Tibial nerve (tissue), 4 donors: ENCODE measurements at places on chromosomes 7 and 10. TPM values are rescaled to one million over a fixed set of nuclear protein-coding genes. Genes with fewer than 3 reads are reported as not detected.

PON3 gene
- 3.1 TPM for total RNA-seq

LRRC18 gene
- total RNA-seq, result not detected

LDB3 gene
- total RNA-seq, result 7.6 TPM

HHEX gene
- total RNA-seq, result 8.4 TPM

TMEM184A gene
- not detected for total RNA-seq

IDI2 gene
- total RNA-seq, result not detected

SHOC2 gene
- 50.6 TPM for total RNA-seq

CADPS2 gene
- total RNA-seq, result 44.4 TPM

GRCh38 chr7:101990811-101991418 is 173.5 kb downstream of the CUX1 start:
- H3K4me3 ChIP-seq, result no peak overlapping the region
- no peak for DNase-seq
- H3K27ac ChIP-seq, result peak overlapping the region; percentile 8
- H3K4me1 ChIP-seq, result no peaks in the 10 kb centered on the region
- no peaks in the 10 kb centered on the region for H3K36me3 ChIP-seq

DNA sequence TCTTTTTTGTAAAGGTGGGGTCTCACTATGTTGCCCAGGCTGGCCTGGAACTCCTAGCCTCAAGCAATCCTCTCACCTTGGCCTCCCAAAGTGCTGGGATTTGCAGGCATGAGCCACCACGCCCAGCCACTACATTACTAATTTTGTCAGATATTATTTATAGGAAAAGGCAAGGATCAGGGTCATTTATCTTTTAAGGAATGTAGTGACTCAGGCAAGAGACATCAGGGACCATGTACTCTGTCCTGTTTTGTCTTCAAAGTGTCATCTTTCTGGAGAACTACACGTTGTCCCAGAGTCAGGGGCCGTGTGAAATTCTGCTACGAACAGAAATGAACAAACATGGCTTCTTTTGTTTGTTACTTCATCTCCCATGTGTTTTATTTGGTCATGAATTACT is 105.3 kb downstream of the NPTX2 start:
- H3K27me3 ChIP-seq, result no peaks in the 10 kb centered on the region
- no peaks in the 10 kb centered on the region for H3K4me1 ChIP-seq
- H3K4me3 ChIP-seq, result no peak overlapping the region
- DNase-seq, result no peak

DNA sequence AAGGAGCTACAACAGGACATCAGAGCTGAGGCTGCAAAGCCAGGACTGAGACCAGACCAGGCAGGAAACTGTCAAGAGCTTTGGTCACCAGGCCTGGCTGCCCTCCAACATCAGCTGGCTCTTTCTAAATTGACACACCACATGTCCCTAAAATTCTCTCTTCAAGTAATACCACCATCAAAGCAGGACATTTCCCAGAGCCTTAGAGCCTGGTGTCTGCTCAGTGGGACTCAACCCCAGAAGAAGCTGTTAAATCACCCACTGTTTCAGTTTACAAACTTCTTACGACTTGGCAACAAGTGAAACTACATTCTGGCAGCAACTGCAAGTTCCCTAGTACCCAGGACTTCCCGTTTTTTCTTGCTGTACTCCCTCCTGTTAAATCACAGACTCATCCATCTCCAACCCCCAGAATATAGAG is 3.8 kb upstream of the IL6 start:
- H3K4me3 ChIP-seq, result no peak overlapping the region
- H3K36me3 ChIP-seq, result no peaks in the 10 kb centered on the region
- DNase-seq, result no peak
- peak overlapping the region; percentile 68 for H3K27ac ChIP-seq
- peaks cover 30% of the 10 kb centered on the region for H3K4me1 ChIP-seq
- H3K27me3 ChIP-seq, result no peaks in the 10 kb centered on the region

DNA sequence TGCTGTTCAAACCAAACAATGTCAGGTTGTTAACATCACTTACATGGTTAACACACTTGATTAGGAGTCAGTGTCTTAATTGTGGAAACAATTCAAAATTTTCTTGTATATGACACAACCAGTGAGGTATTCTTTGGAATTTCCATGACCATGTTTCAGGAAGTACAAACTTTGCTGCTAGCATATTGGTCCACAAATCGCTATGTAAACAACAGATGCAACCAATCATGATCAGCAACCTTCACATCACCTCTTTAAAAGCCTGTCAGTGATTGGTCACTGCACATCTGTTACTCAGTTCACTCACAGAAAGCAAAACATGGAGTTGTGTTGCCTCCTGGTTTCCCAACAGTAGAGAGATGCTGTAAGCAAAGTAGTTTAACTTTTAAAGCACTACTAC is 108.9 kb upstream of the FAM3C start:
- no peak overlapping the region for H3K4me3 ChIP-seq
- no peaks in the 10 kb centered on the region for H3K27me3 ChIP-seq
- H3K27ac ChIP-seq, result peak overlapping the region; percentile 13
- no peaks in the 10 kb centered on the region for H3K36me3 ChIP-seq

DNA sequence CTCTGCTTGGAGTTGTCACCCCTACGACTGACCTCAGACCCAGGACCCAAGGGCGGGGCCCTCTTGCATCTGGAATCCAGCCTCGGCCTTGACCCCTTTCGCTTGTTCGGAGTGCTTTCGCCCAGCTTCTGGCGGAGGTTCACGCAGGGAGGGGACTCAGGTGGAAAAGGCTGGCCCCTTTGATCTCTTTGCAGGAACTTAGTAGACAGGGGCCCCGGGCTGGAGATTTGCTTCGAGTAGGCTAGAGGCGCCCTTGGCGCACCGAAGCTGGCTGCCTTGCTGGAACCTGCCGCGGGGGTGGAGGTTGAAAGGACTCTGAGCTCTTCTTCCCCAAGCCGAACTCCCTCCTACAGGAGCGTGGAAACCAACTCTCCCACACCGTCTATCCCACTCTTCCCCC is 255.1 kb downstream of the OTUD1 start:
- H3K36me3 ChIP-seq, result no peaks in the 10 kb centered on the region
- no peak overlapping the region for H3K4me3 ChIP-seq
- no peak for DNase-seq
- no peak overlapping the region for H3K27ac ChIP-seq
- peaks cover 43% of the 10 kb centered on the region for H3K27me3 ChIP-seq

GRCh38 chr7:17021205-17021604 is 139.4 kb upstream of the AGR3 start:
- H3K4me1 ChIP-seq, result no peaks in the 10 kb centered on the region
- H3K4me3 ChIP-seq, result no peak overlapping the region
- H3K27me3 ChIP-seq, result no peaks in the 10 kb centered on the region
- no peak overlapping the region for H3K27ac ChIP-seq

- H3K27ac ChIP-seq, result no peak overlapping the region
- H3K4me3 ChIP-seq, result peak overlapping the region; percentile 26
- H3K27me3 ChIP-seq, result no peaks in the 10 kb centered on the region
Measured at GRCh38 chr10:17348501-17349349, 105.7 kb downstream of the ST8SIA6 start.

DNA sequence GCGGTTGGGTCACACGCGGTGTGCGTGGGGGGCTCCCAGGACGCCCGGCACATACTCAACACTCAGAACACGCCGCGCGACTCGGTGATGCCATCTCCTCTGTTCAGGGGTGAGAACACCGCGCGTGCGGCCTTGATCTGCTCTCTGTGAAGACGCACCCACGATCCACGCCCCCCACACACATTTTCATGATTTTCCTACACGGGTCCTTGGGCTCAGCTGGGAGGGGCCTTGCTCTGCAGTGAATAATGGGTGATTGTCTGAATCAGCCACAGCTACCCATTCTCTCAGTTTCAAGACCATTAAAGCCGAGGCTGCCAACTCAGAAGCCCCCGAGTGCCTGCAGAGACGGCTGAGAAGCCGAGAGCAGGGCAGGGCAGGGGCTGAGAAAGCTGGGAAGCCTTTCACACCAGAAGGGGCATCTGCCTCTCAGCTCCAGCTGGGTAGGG is 54.3 kb upstream of the PDGFA start:
- no peaks in the 10 kb centered on the region for H3K4me1 ChIP-seq
- no peak overlapping the region for H3K4me3 ChIP-seq
- DNase-seq, result no peak
- H3K36me3 ChIP-seq, result peaks cover 6% of the 10 kb centered on the region

DNA sequence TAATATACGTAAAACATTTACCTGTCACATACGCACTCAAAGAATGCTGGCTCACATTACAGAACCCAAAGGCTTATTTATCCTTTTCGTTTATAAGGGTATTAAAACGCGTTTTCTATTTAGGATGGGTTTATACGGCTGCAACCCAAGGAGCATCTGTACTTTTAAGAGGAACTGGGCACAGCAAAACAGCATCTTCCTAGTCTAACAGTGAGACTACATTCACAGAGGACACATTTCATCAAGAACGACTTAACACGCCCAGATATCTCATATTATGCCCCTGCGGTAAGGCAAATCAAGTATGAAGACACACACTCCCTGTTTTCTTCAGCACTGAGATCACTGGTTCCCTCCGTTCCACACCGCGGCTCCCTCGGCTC is 533 bp upstream of the DMTF1 start:
- H3K27me3 ChIP-seq, result no peaks in the 10 kb centered on the region
- H3K36me3 ChIP-seq, result no peaks in the 10 kb centered on the region
- H3K4me3 ChIP-seq, result peak overlapping the region; percentile 85
- peak overlapping the region; percentile 93 for H3K27ac ChIP-seq
- H3K4me1 ChIP-seq, result peaks cover 44% of the 10 kb centered on the region

GRCh38 chr10:49300140-49300974 is 1.4 kb downstream of the C10orf71 start:
- no peaks in the 10 kb centered on the region for H3K36me3 ChIP-seq
- H3K27ac ChIP-seq, result no peak overlapping the region
- H3K4me1 ChIP-seq, result no peaks in the 10 kb centered on the region

DNA sequence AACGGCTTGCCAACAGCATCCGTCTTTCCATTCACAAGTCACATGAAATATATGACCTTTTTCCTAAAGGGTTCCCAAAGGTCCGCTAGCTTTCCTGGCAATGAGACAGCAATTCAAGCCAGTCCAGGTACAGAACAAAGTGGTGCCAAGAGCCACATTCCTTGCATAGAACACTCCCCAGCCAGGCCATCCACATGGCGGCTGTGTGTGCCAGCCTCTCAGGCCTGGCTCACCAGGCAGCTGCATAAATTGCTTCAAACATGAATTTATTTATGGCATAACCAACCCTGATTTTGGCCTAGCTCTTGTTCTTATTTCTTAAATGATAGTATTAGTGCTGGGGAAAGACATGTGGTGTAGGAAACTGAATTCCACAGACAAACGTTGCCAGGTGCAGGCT is 63.7 kb upstream of the CREB5 start:
- no peak overlapping the region for H3K27ac ChIP-seq
- no peaks in the 10 kb centered on the region for H3K27me3 ChIP-seq
- H3K4me3 ChIP-seq, result no peak overlapping the region
- no peaks in the 10 kb centered on the region for H3K36me3 ChIP-seq
- no peak for DNase-seq

- H3K4me1 ChIP-seq, result no peaks in the 10 kb centered on the region
Measured at GRCh38 chr10:51300617-51301304, 226.5 kb downstream of the PRKG1 start.

GRCh38 chr10:16314259-16314658 is 122.6 kb upstream of the PTER start:
- no peak overlapping the region for H3K27ac ChIP-seq
- H3K27me3 ChIP-seq, result no peaks in the 10 kb centered on the region
- no peaks in the 10 kb centered on the region for H3K4me1 ChIP-seq
- DNase-seq, result no peak
- no peak overlapping the region for H3K4me3 ChIP-seq

DNA sequence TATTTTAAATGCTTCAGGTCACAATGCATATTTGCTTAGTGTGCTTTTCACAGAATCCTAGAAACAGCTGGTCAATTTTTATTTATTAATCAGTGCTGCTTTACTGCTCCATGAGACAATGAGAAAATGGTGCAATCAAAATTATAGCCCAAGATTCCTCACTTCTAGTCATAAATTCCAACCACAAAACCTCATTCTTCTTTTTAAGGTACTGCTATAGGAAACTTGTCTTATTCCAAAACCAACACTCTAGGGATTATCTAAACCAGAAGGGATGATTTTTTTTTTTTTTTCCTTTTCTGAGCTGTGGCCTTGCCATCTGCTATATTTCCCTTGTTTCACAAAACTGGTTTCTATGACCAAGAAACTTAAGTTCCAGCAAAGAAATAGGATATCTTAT is 64.0 kb upstream of the SEMA3A start:
- H3K36me3 ChIP-seq, result no peaks in the 10 kb centered on the region
- DNase-seq, result no peak
- no peak overlapping the region for H3K4me3 ChIP-seq
- no peaks in the 10 kb centered on the region for H3K27me3 ChIP-seq
- H3K27ac ChIP-seq, result no peak overlapping the region

DNA sequence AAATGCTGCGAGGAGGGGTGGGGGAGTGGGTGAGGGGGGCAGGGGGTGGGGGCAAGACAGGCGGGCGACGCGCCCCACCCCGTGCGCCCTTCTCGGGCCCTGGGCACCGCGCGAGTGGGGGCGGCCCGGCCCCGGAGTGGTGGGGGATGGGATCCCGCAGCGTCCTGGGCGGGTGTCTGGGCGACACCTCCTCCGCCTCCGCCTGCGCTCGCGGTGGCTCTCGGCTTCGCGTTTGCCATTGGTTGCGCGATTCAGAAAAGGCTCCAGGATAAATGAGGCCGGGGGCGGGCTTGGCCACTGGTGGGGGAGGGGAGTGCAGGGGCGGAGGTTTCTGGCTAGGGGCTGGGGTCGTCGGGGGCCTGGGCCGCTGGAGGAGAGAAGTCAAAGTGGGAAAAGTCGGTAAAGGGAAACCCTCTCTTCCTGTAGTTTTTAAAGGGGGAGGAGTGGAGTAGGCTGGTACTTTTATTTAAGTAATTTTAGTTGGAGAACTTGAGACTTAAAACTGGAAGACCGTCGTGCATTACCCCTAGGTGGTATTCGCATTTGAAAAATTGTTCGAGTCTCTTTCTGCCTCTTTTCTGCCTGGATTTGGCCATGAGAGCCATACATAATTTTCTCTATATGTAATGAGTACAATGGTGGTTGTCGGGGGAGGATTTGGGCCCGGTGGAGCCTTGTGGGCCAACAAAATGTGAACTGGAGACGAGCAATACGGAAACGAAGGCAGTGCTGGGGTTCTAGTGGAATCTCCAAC is 992 bp upstream of the IGF2BP3 start:
- H3K27ac ChIP-seq, result no peak overlapping the region
- peak overlapping the region; percentile 55 for H3K4me3 ChIP-seq
- no peak for DNase-seq
- no peaks in the 10 kb centered on the region for H3K36me3 ChIP-seq

DNA sequence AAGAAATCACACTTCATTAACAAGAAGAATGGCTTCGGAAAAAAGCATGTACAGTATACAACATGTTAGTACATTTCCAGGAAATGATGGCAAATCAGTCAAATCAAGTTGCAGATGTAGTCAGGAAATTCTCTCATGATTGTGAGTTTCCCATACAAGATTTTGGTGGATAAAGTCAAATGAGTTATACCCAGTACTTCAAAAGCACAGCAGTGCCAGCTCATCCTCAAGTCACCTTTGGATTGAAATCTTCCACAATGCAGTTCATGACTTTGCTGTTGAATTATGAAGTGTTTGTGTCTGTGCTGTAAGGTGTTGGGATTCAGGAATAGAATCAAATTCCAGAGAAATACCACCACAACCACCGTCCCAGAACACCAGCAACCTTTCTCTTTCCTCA is 301.3 kb upstream of the BMPER start:
- H3K4me1 ChIP-seq, result no peaks in the 10 kb centered on the region
- no peaks in the 10 kb centered on the region for H3K27me3 ChIP-seq
- H3K27ac ChIP-seq, result no peak overlapping the region
